ENCODE measurements at places on chromosomes 1 and 21. TPM values are rescaled to one million over a fixed set of nuclear protein-coding genes. Genes with fewer than 3 reads are reported as not detected.

- no peak overlapping the region for H3K27ac ChIP-seq
- H3K27me3 ChIP-seq, result no peaks in the 10 kb centered on the region
- H3K4me3 ChIP-seq, result no peak overlapping the region
- H3K4me1 ChIP-seq, result no peaks in the 10 kb centered on the region
- no peak for DNase-seq
These were observed 7.0 kb downstream of the CHTOP start for GRCh38 chr1:153640861-153641260.

DNA sequence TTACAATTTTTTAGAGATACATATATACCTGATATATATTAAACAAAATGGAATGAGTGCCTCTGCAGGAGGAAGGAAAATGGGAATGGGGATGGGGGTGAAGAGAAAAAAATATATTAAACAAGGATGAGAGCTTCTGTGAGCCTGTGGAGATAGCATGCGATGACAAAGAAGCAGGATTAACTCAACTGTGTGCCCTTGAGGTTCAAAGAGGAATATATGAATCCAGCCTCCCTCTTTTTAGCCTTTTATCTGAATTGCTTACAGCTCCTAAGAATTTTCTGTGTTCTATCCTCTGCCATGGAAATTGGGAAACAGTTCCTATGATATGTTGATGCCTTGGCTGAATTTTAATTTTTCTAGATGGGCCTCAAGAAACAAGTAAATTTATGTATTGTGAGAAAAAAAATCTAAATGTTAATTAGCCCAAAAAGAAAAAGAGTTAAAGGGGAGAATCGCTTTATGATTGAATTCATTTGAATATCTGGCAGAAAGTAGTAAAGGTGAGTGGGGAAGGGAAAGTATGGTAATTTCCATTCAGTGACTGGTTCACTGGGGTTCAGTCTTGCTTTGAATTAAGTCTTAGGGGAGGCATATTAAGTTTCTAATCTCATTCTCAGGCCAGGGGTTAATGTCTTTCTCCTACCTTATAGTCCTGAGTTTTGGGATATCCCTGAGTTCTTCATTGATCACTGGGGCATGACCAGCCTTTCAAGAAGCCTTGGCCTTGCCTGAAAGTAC, 106.3 kb upstream of the HMCN1 start:
- no peak overlapping the region for H3K27ac ChIP-seq
- no peak overlapping the region for H3K4me3 ChIP-seq

GRCh38 chr1:44851308-44851707, 8.3 kb upstream of the PTCH2 start:
- no peaks in the 10 kb centered on the region for H3K36me3 ChIP-seq
- no peak for DNase-seq
- no peaks in the 10 kb centered on the region for H3K27me3 ChIP-seq
- H3K4me1 ChIP-seq, result no peaks in the 10 kb centered on the region
- no peak overlapping the region for H3K27ac ChIP-seq

GRCh38 chr1:81439046-81439823, 361.5 kb upstream of the ADGRL2 start:
- H3K36me3 ChIP-seq, result no peaks in the 10 kb centered on the region
- peaks cover 4% of the 10 kb centered on the region for H3K4me1 ChIP-seq
- no peak for DNase-seq
- H3K27ac ChIP-seq, result no peak overlapping the region
- no peak overlapping the region for H3K4me3 ChIP-seq

- H3K4me3 ChIP-seq, result no peak overlapping the region
- H3K36me3 ChIP-seq, result no peaks in the 10 kb centered on the region
- H3K27ac ChIP-seq, result no peak overlapping the region
These were observed 63.5 kb downstream of the ETS2 start for GRCh38 chr21:38869196-38869595.

DNA sequence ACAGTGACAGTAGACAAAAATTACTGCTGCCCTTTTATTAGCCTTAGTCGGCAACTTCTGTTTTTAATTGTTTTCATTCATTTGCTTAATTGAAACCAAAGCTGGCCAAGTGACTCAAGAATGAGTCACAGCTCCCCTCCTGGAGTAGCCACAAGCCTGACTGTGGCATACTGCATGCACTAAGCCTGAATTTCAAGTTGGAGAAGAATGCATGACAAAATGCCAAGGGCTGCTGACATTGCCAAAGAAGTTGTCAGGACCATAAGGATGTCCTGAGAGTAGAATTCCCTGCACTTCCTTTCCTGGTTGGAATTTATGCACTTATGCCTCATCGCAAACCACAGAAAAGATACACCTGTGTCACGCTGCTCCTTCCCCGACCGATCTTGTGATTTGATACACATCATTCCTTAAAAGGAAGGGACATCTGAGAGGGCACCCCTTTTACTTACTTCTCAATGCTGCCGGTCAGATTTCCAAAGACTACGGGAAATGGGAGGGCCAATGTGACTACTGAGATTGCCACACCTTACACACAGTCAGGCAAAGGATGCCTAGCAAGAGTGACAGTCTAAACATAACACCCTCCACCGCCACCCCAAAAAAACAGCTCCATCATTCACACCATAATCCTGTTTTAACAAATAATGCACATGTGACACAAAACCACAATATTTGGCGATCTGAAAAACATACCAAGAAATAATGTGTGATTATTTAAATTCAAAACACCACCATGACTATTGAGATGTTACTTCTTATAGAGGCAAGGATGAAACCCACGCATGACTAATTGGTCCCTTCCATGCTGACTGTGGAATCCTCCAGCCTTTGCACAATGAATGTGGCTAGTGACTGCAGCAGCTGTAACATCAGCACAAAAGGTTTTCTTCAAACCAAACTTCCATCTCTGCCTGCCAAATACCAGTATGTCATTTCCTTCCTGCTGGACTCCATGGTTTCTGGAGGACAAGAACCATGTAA, 28.2 kb downstream of the VAV3 start:
- no peak overlapping the region for H3K4me3 ChIP-seq
- no peak for DNase-seq
- H3K36me3 ChIP-seq, result no peaks in the 10 kb centered on the region
- H3K27ac ChIP-seq, result no peak overlapping the region
- no peaks in the 10 kb centered on the region for H3K27me3 ChIP-seq
- H3K4me1 ChIP-seq, result no peaks in the 10 kb centered on the region

DNA sequence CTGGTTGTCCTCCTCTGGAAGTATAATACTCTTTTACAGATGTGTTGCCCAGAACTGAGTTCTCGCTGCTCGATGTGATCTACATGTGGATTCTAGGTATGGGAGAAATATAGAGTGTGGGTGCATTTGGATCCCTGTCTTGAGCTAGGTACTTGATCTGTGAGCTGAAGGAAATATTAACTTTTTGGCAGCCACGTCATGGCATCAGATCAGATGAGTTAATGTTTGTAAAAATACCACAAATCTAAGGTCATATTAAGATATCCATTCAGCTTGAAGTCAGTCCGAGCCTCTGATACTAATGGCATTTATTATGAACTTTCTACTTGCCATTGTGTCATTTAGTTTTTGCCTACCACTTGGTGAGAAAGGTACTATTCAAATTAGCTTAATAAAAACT, 24.6 kb downstream of the MAPKAPK2 start:
- H3K27ac ChIP-seq, result no peak overlapping the region
- no peaks in the 10 kb centered on the region for H3K4me1 ChIP-seq
- H3K4me3 ChIP-seq, result no peak overlapping the region
- H3K36me3 ChIP-seq, result no peaks in the 10 kb centered on the region

The INAVA gene
- 0.36 TPM for total RNA-seq
